ENCODE measurements at places on chromosomes 3 and 15.

GRCh38 chr15:82751308-82751707 is 41.6 kb upstream of the AP3B2 start:
- no peak for DNase-seq

- DNase-seq: peak; percentile 32
Observed at GRCh38 chr15:40238532-40239403, at the start of gene PAK6. Gene PAK6 (plus strand): TSS chr15:40239063. CDS start chr15:40264786, 25,723 bp downstream.

- DNase-seq: no peak
Observed at GRCh38 chr3:170159459-170159858, 22.1 kb downstream of the PHC3 start.

- DNase-seq: no peak
Observed at GRCh38 chr3:131323014-131323413, 58.6 kb upstream of the NUDT16 start.

GRCh38 chr3:74582982-74583381 is 31.5 kb downstream of the CNTN3 start:
- no peak for DNase-seq

GRCh38 chr15:51837792-51838251 is 8.4 kb downstream of the TMOD3 start:
- no peak for DNase-seq

DNA sequence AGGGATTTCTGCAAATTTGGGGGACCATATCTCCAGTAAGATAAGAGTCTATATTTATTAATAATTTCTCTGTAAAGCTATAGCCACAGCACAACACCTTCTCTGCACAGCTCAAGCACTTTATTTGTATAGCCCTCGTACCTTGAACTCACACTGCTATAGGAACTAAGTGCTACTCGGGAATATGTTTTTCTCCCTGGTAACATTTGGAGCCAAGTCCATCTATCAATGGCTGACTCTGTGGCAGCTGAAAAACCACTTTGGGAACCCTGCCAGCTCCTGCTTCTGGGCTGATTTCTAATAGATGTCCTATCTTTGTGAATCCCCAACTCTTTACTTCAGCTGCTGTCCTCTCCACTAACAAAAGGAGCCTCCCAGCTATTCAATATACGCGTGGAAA is 298.5 kb downstream of the GBE1 start:
- no peak for DNase-seq

DNA sequence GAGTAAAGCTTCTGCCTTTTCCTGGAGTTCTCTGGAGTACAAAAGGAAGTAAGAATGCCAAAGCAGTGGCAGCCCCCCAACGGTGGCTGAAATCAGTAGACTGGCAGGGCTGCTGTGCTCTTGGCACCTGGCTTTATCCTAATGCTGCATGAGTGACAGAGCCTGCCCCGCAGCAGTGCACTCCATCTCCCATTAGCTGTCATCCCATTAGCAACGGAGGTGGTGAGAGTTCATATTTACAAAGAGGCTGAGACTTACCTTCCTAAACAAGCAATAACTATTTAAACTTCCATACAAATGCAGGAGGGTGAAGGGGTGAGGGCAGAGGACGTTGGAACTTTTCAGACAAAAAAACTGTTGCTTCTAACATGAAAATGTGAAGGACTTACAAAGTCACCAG is 51.9 kb downstream of the SERPINI1 start:
- no peak for DNase-seq

- no peak for DNase-seq
Observed at GRCh38 chr3:113141543-113141942, 69.8 kb upstream of the BOC start.

- DNase-seq: no peak
Observed at GRCh38 chr3:14454639-14455310, 52.4 kb downstream of the SLC6A6 start.

DNA sequence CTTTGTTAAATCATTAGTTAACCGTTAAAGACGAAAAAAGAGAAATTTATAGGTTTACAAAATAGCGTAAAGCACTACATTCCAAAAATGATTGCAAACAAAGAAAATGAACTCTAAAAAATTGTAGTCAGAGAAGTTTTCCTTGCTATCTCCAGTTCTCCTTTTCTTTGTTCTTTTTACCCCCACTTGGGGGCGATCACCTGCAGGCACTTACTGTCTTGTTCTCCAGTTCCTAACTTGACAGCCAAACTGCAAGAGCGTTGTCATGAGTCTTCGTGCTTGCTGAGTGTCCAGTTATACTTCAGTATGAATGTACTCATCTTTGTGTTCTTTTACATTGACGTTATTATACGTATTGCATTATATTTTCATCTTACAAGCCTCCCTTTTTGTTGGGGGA is 54.5 kb downstream of the CHD2 start:
- no peak for DNase-seq

GRCh38 chr3:3675801-3676200 is 123.4 kb upstream of the LRRN1 start:
- no peak for DNase-seq

GRCh38 chr3:181488536-181488935 is 223.2 kb upstream of the SOX2 start:
- DNase-seq: no peak

DNA sequence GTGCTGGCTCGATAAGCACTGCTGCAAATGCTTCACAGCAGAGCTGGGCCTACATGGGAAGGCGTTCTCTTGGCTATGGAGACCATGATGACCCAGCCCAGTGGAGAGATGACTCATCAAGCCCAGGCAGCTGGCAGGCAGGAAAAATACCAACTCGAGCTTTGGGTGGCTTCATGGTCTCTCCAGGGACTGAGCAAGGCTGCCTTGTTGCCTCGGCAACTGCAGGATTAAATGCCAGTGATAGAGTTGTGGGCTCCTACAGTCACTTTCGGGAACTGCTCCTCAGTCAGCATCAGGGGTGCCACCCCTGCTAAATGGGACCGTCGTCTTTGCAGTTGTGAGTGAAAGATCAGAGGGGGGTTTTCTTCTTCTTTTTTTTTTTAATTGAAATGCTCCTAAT is 54.6 kb upstream of the MYZAP start:
- no peak for DNase-seq

GRCh38 chr15:67043939-67044771 is 21.2 kb upstream of the SMAD3 start:
- no peak for DNase-seq

- no peak for DNase-seq
Observed at GRCh38 chr15:48084759-48085590, 35.8 kb upstream of the SLC24A5 start.

DNA sequence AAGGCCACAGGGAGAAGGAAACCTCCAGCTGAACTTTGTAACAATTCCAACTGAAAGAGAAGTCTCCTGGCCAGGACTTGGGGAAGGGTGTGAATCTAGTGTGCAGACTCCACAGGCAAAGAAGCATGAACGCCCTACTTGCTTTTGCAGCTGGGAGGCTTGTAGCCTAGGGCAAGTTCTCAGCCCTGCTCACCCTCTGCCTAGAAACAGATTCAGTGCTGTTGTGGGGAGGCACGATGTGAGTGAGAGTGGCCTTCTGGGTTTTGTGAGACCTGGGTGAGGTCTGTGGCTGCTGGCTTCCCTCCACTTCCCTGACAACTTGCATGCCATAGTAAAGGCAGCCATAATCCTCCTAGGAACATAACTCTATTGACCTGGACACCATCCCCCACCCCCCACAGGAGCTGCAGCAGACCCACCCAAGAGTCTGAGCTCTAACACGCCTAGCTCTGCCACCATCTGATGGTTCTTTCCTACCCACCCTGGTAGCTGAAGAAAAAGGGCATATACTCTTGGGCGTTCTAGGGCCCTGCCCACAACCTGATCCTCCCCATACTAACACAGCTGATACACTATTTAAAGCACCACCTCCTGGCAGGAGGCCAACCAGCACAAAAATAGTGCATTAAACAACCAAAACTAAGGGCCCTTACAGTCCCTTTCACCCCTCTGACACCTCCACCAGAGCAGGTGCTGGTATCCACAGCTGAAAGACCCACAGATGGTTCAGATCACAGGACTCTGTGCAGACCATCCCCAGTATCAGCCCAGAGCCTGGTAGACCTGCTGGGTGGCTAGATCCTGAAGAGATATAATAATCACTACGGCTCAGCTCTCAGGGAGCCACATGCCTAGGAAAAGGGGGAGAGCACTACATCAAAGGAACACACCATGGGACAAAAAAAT is 426.5 kb downstream of the IGSF11 start:
- no peak for DNase-seq

- no peak for DNase-seq
Observed at GRCh38 chr3:10173926-10174435, 9.3 kb downstream of the IRAK2 start.

DNA sequence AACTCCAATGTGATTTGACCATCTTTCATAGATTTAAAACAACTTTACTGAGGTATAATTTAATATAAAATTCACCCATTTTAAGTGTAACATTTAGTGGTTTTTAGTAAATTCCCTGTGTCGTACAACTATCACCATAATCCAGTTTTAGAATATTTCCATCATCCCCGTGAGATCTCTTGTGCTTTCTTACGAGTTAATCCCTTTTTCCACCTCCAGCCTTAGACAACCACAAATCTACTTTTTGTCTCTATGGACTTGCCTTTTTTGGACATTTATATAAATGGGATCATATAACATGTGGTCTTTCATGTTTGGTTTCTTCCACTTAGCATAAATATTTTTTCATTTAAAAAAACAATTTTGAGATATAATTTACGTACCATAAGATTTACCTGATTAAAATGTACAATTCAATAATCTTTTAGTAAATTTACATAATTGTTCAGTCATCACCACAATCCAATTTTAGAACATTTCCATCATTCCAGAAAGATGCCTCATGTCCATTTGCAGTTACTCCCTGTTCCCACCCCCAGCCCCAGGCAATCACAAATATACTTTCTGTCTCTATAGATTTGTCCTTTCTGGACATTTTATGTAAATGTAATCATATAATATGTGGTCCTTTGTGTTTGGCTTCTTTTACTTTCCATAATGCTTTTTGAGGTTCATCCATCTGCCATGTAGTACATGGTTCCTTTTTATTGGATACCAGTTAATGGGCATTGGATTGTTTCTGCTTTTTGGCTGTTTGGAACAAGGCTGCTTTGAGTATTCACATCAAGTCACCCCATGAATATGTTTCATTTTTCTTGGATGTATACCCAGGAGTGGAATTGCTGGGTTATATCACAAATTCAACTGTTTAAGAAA is 3.1 kb downstream of the OXSR1 start:
- no peak for DNase-seq

- DNase-seq: peak; percentile 72
Observed at GRCh38 chr15:78034495-78035191, 42.9 kb downstream of the TBC1D2B start.

DNA sequence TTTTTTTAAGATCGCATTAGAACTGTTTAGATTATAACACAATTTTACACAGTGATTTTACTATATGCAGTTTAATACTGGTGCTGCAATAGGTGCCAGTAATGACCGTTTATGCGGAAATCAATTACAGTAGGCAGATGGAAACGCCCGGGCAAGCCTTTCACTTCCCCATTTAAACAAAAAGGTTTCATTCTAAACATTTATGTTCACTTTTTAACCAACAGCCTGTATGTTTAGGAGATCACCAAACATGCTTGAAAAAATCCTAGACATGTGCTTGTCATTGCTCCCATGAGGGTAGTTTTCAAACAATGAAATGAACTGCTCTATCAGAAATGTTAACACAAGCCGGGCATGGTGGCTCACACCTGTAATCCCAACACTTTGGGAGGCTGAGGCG is 2.7 kb downstream of the BNIP2 start:
- DNase-seq: no peak

DNA sequence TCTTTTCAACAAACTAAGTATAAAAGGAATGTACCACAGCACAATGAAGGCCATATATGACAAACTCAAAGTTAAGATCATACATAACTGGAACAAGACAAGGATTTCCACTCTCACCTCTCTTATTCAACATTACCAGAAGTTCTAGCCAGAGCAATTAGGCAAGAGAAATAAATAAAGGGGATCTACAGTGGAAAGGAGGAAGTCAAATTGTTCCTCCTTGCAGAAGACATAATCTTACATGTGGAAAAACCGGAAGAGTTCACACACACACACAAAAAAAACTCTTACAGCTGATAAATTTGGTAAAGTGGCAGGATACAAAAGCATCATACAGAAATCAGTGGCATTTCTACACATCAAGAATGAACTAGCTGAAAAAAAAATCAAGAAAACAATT is 277.9 kb downstream of the MCTP2 start:
- no peak for DNase-seq

- no peak for DNase-seq
Observed at GRCh38 chr3:52793702-52794611, 639 bp upstream of the ITIH3 start.

DNA sequence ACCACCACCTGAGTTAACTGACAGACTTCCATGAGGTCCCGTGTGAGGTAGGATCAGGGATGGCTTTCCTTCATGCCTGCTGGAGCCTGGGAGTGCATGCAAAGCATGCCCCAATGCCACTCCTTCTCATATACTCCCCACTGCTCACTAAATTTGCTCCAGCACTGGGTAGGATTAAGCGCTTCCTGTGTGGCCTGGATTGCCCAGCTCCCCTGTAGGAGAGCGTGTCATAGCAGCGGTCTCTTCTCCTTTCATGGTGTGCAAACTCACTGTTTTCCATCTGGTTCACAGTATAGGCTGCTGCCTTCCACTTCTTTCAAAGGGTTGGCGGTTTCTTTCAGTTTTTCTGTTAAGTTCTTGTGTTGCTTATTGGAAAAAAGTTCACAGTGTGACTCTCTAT is 34.1 kb upstream of the ABI3BP start:
- no peak for DNase-seq

DNA sequence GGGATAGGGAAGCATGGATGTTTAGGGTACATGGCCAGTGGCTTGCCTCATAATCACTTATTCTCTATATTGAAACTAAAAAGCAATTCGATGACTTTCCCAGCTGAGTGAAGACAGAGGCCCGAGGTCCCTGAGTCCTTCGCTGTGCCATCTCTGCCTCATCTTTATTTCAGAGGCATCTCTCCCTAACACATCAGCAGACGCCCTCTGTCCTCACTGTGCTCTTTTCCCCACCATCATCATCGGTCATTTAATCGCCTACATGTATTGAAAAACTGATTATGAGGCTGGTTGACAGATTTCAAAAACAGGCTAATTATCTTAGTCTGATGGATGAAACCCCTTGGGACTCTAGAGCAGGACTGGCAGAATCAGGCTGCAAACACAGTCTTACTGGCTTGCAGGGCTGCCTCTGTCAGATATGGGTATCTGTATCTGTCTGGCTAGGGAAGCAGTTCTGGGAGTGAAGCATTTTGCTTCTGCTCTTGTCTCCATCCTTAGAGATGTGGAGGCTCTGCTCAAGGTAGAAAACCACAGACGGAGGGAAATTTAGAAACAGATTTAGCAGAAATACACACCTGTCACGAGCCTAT is 291.0 kb upstream of the CHRM5 start:
- no peak for DNase-seq

DNA sequence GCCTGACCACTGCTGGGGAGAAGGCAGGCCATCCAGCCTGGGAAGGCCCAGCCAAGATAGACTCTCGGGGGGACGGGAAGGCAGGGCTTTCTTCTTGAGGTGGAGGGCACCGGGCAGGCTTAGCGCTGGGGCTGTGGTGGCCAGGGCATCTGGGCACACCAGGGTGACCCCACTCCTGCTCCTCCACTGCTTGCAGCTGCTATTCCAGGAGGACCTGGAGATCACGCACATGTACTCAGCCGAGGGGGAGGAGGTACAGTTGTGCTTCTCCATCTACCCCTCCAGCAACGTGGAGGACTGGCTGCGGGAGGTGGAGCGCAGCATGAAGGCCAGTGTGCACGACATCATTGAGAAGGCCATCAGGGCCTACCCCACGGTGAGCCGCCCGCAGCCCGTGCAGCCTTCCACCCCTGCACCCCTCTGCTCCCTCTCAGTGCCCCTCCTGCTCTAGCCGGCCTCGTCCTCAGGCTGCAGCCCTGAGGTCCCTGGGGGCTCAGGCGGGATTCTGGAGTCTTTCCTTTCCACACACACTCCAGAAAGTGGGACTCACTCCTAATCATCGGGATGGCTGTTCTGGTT is 42.3 kb downstream of the DNAH1 start:
- no peak for DNase-seq
